ENCODE measurements at places on chromosomes 1 and 21.

- DNase-seq, result no peak
Measured at GRCh38 chr1:214102907-214103306, 115.1 kb downstream of the PROX1 start.

- DNase-seq, result no peak
Measured at GRCh38 chr1:176853503-176853902, 311.0 kb downstream of the ASTN1 start.

GRCh38 chr1:67771152-67771551 lies 62.1 kb downstream of the GNG12 start:
- no peak for DNase-seq

DNA sequence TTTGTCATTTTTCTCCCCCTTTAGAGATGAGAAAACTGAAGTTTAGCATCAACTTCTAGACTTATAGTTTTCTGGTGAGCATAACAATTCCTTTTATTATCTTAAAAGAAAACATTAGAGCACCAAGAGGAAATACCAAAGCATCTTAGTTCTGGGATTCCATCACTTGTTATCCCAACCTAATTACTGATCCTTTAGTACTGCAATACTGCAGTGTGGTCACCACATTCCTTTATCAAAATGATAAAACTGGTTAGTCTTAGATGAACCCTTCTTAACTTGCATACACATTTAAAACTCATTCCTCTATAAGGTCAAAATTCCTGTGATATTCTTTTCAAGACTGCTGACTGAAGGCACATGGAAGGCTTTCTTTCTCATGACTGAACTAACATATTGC lies 23.1 kb downstream of the SOD1 start:
- DNase-seq, result no peak

- DNase-seq, result no peak
Measured at GRCh38 chr1:145961425-145962156, 2.8 kb downstream of the ANKRD34A start.

Data from NCI-H1436 treated with DMSO at 0.1 percent for 48 hours (cell line).